ENCODE measurements at places on chromosomes 5 and 9. TPM values are rescaled to one million over a fixed set of nuclear protein-coding genes. Genes with fewer than 3 reads are reported as not detected.

Gene C5orf47
- not detected for total RNA-seq

Gene CBY3
- not detected for total RNA-seq

Gene ERGIC1
- total RNA-seq: 64.9 TPM

Gene CCL28
- 13.4 TPM for total RNA-seq

Gene ARID3C
- total RNA-seq: not detected

Gene SHROOM1
- total RNA-seq: 5.2 TPM

Gene FUT7
- not detected for total RNA-seq

Gene ITK
- 0.44 TPM for total RNA-seq

Gene RNF224
- total RNA-seq: not detected

Gene TNPO1
- total RNA-seq: 238 TPM

Gene PAX5
- 3.4 TPM for total RNA-seq

Data from camera-type eye (tissue), 1 donor.